ENCODE measurements at places on chromosomes 3 and 15. TPM values are rescaled to one million over a fixed set of nuclear protein-coding genes. Genes with fewer than 3 reads are reported as not detected.
A peak's percentile ranks its signal among the peaks of the same experiment; 100 is the strongest.

The NEK10 gene
- 0.80 TPM for total RNA-seq

- no peak for DNase-seq
Measured at GRCh38 chr3:17359911-17360310, 382.5 kb downstream of the TBC1D5 start.

- no peak for DNase-seq
Measured at GRCh38 chr3:100105501-100105900, 8.8 kb downstream of the FILIP1L start.

DNA sequence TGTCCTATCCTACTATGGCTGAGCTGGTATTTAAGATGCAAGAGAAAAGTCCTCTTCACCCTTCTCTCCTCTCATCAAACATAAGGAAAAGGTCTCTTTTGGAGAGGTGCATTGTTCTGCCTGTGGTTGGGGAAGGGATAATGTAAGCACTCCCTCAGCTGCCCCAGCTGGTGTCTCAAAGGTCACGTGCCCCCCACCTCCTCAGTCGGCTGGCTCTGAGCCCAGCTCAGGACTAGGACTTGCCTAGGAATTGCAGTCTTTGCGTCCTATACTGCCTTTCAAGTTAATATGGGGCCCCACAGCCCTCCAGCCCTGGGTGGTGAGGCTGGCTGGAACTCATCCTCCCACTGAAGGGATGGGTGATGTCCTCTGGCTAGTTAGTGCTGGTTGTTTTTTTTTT lies 29.7 kb downstream of the OR4F15 start:
- no peak for DNase-seq

The IVD gene
- 130 TPM for total RNA-seq

DNA sequence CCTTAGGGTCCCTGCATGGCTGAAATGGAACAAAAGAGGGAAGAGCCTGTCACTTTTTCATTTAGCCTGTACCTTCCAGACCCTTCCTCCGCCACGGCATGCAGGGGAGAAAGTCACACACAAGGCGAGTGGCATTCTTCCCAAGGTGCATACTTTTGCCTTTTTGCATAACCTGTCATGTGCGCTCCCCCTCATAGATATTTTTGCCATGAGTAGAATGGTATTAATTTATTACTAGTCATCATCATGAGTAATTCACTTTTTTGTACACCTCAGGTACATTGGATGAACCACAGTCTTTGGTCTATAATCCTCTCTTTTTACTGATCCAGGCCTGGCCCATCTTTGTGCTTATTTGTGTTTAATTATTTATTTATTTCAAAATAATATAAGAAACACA lies 8.9 kb upstream of the BUB1B start:
- no peak for DNase-seq

The HYAL1 gene
- 38.3 TPM for total RNA-seq

DNA sequence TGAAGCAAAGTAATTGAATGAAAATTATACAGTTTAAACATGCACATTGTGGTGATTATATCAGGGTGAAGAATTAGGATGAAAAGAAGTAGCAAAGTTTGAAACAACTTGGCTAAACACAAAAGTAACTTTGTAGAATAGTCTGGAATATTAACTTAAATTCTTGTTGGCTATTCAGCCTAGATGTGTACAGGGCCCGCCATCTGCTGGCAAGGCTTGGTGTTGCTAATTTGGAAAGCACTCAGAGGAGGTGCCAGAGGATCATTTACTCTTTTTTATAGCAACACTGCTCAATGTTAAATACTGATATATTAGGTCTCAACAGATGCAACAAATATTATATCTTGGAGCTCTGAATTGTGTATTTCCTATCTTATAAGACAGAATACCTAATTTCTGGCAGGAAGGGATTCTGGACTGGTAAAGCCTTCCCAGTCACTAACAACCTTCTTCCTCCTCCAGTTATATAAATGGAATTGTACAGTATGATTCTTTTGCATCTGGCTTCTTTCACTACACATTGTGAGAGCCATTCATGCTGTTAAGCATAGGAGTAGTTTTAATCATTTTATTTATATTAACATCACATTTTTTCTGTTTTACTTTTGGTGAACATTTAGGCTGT lies 36.1 kb downstream of the TTC23 start:
- DNase-seq = peak; percentile 83

The INSYN1 gene
- 6.1 TPM for total RNA-seq

The CCDC54 gene
- total RNA-seq = not detected

The ATP13A4 gene
- total RNA-seq = 2.9 TPM

- DNase-seq = no peak
Measured at GRCh38 chr15:39586387-39587095, 5.7 kb downstream of the THBS1 start.

DNA sequence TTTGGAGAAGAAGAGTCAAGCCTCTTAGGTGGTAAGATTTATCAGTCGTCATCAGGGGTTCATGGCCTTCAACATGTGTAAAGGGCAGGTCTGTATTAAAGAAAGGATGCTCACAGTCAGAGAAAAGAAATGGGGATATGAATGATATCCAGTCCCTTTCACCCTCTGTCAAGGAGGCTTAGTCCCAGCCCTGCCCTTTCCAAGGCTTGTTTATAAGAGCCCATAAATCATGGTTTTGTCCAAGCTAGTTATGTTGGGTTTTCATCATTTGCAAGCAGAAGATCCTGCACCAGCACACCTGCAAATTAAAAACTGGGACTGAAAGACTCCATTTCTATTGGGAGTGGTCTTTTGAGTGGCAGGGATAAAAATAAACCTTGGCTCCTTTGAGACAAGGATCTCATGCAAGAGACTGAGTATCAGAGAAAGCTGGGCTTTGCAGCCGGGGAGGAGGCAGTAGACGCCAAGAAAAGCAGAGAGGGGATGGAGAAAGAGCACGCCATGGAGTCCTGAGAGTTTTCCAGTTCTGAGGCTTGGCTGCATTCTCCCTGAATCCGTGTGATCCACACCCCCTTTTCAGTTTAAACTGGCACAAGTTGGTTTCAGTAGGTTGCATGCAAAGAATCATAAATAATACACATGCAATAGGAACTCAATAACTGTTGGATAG lies 12.6 kb upstream of the PDIA5 start:
- no peak for DNase-seq

- no peak for DNase-seq
Measured at GRCh38 chr3:33202711-33203457, 15.7 kb downstream of the SUSD5 start.

The PSTPIP1 gene
- total RNA-seq = 15.3 TPM

The PCLAF gene
- total RNA-seq = 1.1 TPM

DNA sequence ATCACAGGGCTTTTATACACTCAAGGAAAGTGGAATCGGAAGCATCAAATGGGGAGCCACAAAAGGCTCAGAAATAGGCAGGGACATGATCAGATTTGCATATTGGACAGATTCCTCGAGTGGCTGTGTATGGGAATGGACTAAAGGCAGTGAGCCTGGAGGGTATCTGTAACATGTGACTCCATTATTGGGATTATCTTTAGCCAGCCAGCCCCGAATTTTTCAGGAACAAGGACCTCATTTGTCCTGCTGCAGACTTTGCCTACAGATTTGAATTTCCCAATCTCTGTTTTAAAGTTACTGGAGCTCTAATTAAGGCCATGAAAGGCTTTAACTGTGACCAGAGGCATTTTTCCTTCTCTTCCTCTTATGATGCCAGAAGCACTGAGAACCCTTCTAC lies 26.9 kb upstream of the EPHB1 start:
- no peak for DNase-seq

DNA sequence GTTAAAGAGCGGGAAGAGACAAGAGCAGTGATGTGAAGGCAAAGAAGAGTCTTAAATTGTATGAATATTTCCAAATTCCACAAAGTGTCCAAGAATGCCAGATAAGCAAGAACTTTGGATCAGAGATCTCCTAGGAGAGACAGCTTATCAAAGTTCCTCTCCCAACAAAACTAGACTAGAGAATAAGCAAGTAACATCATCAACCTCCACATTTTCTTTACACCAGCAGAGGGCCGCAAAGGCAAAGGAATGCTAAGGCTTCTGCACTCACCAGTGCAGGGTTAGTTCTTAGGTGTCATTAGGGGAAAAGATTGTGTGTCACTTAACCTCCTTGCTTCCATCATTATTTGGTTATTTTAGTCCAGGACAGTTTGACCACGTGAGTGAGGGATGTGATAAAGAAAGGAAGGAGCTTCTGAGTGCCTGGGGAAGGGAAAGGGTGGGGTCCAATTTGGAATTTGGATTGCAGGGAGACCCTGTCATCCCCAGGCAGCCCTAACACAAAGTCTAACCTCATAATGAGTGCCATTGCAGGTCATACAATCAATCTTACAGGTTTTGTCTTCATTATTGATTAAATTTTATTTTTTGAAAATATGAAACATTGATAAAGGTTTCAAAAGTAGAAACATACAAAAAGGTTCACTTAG lies 7.5 kb upstream of the CMTM6 start:
- peak; percentile 73 for DNase-seq

The BFSP2 gene
- total RNA-seq = not detected

- peak; percentile 27 for DNase-seq
Measured at GRCh38 chr15:42082141-42082540, 12.2 kb downstream of the PLA2G4D start.

- no peak for DNase-seq
Measured at GRCh38 chr3:123353850-123354233, 95.0 kb downstream of the ADCY5 start.

DNA sequence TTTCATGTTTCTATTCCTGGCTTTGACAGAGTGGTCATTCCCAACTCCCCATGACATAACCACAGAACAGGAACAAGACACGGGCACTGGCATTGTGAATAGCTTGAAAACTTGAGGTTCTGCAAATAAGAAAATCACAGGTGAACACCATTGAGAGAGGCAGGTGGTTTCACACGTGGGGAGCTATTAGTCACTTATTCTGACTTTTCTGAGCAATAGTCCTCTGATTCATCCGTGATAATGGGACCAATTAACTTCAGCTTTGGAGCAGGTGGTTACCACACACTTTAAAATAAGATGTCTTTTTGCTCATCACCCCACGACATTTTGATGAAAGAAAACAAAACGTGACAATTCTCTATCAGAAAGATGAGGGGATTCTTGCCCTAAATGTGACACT lies 224.7 kb downstream of the KLF13 start:
- DNase-seq = no peak

DNA sequence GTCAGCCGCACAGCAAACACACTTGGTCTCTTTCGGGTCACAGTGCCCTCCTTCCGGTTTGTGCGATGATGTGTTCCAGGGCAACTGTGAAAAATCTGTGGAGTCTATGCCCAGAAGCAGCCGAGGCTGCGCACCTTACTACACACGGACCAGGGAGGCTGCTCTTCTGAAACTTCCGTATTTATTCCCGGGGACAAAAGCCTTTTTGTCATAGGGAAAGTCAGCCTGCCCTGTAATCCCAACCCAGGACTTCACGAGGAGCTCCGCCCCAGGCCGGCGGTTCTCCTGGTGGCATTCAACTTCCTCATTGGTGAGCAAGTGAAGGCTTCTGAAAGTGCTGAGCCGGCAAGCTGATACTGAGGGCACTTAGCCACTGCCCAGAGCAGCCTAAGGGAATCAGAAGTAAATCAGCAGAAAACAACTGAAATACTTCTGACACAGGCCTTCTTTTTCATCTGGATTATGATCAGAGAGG lies 126.5 kb downstream of the FMN1 start:
- peak; percentile 67 for DNase-seq

The SCAANT1 gene
- total RNA-seq = not detected

The TRIM42 gene
- not detected for total RNA-seq

The POLR2M gene
- 93.5 TPM for total RNA-seq

- no peak for DNase-seq
Measured at GRCh38 chr15:55928955-55929354, 64.5 kb downstream of the NEDD4 start.

The ZNF619 gene
- 0.79 TPM for total RNA-seq

DNA sequence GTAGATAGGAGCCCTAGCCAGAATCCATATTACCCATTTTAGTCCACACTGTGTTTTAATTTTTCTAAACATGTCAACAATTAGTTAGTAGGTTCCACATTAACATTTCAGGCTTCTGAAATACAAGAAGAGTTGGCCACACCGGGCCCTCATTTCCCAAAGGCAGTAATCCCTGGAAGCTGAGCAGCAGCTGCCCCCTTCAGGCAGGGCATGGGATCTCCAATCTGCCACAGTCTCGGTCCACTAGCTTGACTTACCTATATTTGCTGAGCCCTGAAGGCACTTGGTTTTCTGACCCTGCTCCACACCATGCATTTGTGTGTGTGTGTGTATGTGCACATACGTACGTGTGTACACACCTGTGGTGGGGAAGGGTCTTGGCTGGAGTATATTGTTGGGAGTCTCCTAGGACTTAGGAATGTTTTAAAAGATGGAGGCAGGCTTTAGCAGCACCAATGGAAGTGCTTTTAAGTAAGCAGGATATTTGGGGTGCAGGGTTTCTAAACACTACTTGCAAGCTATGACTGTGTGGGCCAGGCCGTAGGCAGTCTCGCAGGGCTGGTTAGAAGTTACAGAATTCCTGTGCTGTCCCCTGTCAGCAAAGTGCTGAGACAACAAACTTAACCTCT lies 71.2 kb upstream of the SOX14 start:
- DNase-seq = peak; percentile 54

The PP2D1 gene
- total RNA-seq = not detected

GRCh38 chr15:84833447-84834228 lies 16.5 kb downstream of the ALPK3 start:
- peak; percentile 78 for DNase-seq

DNA sequence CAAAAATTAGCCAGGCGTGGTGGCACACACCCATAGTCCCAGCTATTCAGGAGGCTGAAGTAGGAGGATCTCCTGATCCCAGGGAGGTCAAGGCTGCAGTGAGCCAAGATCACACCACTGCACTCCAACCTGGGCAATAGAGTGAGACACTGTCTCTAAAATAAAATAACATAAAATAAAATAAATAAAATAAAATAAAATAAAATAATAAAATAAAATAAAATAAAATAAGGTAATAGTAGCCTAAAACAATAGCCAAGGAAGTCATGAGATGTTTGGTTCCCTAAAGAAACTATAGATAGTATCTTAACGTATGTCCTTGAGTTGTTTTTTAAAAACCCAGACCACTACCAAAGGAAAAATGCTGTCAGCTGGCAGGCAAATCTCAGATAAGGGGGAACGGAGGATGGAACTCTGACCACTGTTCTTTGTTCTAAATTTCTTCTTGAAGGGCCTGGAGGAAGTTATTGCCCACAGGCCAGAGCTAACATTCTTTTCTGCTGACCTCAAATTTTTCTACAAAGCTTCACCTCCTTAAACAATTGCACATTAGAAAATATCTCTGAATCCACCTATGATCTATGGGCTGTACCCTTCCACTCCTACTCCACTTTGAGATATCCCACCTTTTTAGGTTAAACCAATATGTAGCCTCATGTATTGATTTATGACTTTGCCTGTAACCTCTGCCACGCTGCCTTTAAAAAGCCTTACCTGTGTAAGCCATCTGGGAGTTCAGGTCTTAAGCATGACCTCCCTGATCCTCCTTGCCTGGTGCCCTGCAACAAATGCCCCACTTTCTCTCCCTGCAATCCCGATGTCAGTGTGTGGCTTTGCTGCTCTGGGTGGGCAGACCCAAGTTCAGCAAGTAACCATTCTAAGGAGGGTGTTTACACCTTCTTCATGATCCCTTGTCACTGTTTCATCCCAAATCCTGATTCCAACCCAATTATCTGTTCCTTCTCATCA lies 126.2 kb upstream of the BHLHE40 start:
- DNase-seq = no peak

The NANOGP8 gene
- not detected for total RNA-seq

The CNTN4 gene
- total RNA-seq = 3.4 TPM

The ISL2 gene
- not detected for total RNA-seq

The ABHD5 gene
- total RNA-seq = 31.4 TPM

The SPTSSB gene
- 0.97 TPM for total RNA-seq

- no peak for DNase-seq
Measured at GRCh38 chr3:21170964-21171363, 580.0 kb downstream of the ZNF385D start.

The RAB5A gene
- total RNA-seq = 58.5 TPM

The BNC1 gene
- total RNA-seq = 0.07 TPM

GRCh38 chr15:35271371-35272043 lies 186.4 kb upstream of the NANOGP8 start:
- no peak for DNase-seq
